DMS153 (cell line): ENCODE measurements at places on chromosomes 4 and X.

DNA sequence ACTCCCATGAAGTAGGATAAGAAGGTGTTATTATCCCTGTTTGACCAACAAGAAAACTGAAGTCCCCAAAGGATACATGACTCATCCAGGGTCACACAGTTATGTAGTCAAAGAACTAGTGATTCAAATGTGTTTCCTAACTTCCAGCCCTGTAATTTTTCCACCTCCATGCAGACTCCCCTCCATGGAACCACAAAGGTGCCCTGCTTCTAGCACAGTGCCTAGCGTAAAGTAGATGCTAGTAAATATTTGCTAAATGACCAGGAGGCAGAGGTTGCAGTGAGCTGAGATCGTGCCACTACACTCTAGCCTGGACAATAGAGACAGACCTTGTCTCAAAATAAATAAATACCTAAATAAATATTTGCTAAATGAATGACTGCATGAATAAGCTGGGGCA lies 55.8 kb downstream of the FRMPD3 start:
- DNase-seq, result no peak

GRCh38 chrX:34877436-34877835 lies 65.2 kb upstream of the FAM47B start:
- DNase-seq, result no peak

DNA sequence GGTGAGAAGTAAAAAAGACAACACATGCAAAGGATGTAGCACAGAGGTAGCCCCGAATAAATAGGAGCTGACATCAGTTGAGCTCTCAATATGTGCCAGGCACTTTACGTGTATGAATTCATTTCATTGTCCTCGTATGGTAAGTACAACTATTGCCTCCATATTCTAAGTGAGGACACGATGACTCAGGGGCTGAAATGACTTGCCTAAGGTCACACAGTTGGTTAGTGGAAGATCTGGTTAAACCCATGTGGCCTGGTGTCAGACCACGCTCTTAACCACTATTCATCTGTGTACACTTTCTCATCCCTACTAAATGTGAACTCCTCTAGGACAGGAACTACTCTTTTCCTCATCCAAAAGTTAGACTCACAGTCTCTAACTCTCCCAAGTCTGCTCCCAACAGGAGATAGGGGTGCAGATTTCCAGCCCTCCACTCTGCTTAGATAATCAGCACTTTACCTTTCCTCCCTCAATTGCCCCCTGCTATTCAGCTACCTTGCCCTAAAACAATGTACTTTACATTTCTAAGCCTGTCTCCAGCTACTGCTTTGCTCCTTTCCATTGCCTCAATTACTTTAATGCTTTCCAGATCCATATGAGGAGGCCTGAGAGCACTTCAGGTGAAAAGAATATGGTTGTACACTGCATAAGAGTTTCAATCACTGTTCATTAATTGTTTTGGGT lies 58.8 kb upstream of the LHFPL1 start:
- DNase-seq, result no peak

GRCh38 chr4:128393101-128393704 lies 105.6 kb upstream of the PGRMC2 start:
- peak; percentile 71 for DNase-seq

DNA sequence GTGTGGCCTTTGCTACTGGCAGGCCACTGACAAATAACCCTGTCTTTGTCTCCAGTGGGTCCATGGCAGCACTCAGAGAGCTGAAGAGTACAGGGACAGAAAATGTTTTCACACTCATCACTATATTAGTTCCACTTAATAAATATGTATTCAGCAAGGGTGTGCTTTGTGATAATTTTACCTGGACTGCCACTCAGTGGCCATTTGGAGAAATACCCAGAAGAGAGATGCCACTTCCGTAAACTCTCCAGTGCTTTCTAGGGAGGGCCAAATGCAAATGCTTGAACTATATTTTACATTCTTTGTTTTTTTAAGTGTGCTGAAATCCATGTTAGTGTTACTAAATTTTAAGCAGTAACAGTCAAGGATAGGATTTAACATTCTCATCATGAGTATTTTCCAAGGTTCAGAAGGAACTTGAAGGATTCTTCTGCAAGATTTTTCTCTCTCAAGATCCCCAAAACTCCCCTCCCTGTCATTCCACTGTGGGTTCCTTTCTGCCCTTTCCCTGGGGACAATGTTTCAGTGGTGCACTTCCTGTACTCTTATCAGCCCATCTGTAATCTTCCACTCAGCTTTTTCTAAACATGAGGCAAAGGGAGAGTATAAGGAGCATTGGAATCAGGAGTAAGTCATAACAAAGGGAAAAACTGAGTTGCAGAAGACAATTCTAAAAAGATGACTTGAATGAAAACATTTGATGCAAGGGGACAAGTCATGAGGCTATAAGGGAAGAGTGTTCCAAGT lies 46.0 kb downstream of the TFDP3 start:
- DNase-seq, result no peak

DNA sequence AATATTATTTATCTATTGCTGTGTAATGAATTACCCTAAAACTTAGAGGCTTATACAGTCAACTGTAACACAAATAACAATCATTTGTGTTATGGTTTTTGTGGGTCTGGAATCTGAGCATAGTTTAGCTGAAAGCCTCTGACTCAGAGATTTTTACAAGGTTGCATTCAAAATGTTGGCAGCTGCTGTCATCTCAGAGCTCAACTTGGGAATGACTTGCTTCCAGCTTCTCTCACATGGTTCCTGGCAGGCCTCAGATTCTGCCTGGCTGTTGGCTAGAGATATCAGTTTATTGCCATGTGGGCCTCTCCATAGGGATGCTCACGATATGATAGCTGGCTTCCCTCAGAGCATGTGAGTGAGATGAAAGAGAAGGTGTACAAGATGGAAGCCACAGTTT lies 70.2 kb upstream of the BRWD3 start:
- no peak for DNase-seq

DNA sequence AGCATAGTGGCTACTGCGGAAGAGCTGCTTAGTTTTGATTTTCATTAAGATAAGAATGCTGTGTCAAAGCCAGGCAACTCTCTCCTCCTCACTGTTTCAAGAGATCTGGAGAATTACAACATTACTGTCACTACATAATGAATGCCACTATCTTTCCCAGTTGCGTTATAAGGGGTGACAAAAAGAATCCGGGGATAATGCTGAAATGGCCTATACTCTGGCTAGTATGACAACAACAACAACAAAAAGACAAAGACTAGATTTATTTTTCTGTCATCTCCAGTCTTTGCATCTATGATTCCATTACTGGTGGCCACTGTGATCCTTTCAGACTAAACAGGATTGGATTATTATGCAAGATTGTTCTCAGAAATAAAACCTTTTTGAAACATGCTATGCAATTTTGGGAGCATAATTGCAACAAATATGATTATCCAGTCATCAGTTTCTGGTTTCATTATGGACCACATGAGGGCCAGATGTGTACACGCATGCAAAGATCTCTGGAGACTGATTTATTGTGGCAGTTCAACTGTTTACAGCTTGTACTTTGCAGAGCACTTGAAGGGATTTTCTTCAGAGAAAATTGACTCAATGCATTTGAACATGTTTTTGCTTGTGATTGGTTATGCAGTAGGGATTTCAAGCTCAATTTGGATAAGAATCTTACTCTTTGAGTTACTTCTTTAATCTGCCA lies 31.1 kb upstream of the SPANXB1 start:
- no peak for DNase-seq

DNA sequence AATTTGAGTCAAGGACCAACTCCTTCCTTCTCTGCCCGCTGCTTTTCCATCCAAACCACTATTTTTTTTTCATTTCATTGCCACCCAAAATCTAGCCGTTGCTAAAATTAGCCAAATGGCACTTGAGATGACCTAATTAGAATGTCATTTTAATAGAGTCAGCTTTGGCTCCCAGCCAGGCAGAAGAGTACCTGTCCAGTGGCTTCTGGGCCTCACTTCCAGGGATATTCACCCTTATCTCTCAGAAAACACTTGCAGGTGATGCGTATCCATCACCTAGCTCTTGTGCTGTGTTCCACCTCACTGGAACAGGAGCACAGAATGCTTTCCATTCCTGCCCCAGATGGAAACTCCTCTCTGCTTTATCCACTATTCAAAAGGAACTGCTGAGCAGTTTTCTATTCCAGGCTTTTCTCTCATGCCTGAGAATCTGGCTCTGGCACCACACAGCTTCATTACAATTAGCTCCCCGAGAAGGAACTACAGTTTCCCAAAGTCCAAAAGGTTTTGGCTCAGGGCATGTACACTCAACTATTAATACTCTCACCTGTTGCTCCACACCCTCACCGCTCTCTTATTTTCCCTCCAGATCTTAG lies 18.5 kb downstream of the MAGEA9B start:
- no peak for DNase-seq

DNA sequence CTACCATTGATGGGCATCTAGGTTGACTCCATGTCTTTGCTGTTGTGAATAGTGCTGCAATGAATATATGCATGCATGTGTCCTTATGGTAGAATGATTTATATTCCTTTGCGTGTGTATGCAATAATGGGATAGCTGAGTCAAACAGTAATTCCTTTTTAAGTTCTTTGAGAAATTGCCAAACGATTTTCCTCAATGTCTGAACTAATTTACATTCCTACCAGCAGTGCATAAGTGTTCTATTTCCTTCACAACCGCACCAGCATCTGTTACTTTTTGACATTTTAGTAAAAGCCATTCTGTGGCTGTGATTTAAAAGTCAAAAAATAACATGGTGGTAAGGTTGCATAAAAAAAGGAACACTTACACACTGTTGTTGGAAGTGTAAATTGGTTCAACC lies 103.1 kb upstream of the FAM47B start:
- no peak for DNase-seq

GRCh38 chr4:30720021-30720660 lies at the start of gene PCDH7:
Gene PCDH7, plus strand, starts transcription at chr4:30720369. Its CDS starts 1,054 bp downstream, at chr4:30721423.
- DNase-seq, result no peak

GRCh38 chr4:43587758-43588157 lies 695.2 kb downstream of the GRXCR1 start:
- no peak for DNase-seq

GRCh38 chrX:85561231-85561630 lies 181.8 kb upstream of the POF1B start:
- DNase-seq, result no peak

DNA sequence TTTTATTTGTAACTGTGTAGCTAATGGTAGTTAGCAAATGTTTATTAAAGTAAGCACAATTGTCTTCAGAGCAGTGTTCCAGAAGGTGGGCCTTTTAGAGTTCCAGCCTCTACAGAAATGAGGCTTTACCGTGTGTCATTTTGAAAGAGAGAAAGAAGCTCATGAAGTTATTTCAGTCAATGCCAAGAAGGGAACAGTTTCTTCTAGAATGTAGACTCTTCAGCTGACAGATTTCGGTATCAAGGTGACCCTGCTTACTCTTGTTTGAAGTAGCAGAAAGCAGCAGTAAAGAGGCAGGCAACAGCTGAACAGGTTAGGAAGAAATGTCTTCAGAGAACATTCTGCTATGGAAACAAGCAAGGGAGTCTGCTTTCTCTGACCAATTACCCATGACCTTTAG lies 93.6 kb downstream of the TASL start:
- DNase-seq, result no peak

DNA sequence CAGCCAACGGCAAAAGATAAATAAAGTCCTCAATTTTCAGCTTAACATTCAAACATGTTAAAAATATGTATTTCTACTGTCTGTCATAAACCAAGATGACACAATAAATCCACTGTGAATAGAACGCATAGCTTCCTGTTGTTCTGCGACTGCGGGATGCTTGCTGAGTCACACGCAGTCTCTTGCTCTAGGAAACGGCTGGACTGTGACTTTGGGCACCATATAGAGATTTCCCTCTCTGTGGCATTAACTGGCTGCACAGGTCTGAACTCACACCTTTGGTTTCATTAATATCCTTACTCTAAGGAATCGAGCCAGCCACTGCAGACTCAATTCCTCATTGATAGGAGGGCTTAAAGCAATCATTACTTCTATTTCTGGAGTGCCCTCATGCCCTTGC lies 8.4 kb downstream of the BEND4 start:
- no peak for DNase-seq

- no peak for DNase-seq
These were observed 17.3 kb upstream of the RPS6KA6 start for GRCh38 chrX:84205276-84205675.

DNA sequence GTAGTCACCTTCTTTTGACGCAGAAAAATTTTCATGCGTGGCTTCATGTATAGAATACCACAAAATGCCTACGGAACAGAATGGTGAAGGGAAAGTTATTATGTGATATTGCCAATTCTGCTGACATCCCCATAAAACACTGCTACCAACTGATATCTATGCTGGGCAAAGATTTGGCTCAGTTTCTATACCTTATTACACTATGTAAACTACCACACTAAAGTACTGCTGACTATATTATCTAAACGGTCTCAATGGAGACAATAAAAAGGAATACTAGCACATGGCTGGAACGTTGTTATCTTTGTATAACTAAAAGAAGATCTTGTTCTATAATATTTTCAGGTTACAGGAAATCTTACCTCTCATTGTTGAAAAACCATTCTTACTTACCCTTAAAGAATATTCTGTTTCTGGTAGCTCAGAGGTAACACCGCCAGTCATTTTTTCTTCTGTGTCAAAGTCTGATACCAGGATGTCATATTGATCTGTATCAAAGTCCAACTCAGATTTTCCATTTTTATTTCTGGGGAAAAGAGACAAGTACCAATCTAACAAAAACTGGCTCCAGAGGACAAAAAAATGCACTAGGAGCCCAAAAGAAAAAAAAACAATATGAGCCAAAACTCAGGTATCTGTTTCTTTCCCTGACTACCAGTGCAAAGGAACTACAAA lies 18.9 kb downstream of the MORC4 start:
- no peak for DNase-seq

DNA sequence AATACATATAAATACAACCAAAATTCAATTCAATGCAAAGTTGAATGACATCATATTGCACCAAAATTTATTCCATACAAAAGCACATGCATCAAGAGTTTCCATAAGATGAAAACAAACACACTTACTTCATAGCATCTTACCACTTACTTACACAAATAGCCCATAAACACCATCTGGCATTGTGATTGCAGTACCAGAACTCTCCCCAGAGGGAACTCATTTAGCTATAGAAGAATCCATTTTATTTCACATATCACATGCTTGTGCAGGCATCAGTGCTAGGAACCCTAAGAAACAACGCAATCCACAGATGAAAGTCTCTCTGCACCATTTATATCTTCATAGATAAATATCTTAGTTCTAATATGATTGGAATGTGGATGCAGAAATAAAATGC lies 77.9 kb downstream of the SLC7A11 start:
- no peak for DNase-seq

- DNase-seq, result no peak
These were observed 406.8 kb downstream of the TMA16 start for GRCh38 chr4:163901319-163901718.

- no peak for DNase-seq
These were observed 12.3 kb upstream of the TIGD2 start for GRCh38 chr4:89099034-89099433.

DNA sequence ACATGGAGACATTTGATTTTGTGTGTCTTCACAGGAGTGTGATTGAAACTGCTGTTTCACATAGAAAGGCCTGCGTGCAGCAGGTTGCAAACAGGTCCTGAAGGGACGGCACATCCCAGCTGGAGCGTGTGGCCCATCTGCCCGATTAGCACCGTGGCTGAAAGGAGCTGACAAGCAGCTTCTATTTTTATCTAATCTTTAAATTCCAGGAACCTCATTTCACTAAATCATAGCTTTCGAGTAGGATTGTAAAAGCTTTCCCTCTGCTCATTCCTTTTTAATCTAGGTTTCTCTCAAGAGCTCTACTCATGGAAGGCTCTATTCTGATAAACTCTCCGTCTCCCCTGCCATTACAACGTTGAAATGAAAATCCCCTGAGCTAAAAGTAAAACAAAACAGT lies 106.8 kb downstream of the FSTL5 start:
- DNase-seq, result no peak
